Stimulated activated CD8-positive, alpha-beta memory T cell treated with anti-CD3 and anti-CD28 coated beads, Interleukin-7, amount 100 ng/mL, for 1 hour (primary cell): ENCODE measurements at places on chromosomes 3 and 15.
A peak's percentile ranks its signal among the peaks of the same experiment; 100 is the strongest.

DNA sequence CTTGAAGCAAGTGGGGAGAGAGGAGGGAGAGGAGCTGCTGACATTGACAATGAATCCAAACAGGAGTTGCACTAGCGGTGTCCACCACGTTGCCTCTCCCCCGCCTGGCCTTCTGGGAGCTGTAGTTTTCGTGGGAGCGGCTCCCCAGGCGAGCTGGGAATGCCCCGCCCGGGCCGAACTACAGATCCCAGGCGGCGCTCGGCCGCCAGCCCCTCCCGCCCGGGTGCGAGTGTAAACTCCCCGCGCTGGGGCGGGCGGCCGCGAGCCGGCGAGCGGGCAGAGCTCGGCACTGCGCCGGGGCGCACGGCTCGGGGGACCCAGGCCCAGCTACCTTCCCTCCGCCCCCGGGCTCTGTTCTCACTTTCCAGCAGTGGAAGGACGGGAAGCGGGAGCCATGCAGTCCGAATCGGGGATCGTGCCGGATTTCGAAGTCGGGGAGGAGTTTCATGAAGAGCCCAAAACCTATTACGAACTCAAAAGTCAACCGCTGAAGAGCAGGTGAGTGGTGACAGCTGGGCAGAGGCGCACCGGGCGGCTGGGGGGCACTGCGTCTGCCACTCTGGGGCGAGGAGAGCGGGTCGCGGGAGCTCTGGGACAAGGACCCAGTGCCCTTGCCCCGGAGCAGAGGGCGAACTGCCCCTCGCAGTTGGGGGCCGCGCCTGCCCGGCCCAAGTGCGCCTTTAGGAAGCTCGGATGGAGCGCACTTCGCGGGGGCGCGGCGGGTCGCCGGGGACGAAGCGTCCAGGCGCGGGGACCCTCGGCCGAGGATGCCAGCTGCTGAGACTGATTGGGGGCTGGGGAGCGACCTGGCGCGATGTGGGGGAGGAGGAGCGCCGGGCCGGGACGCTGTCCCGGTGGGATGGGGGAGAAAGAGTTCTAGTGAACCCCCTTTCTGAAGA lies at the start of gene MITF:
TSS of gene MITF (plus strand) at position 261 of the 899 bp plus-strand sequence. CDS start at position 395, 134 bp downstream.
- no peak for DNase-seq

DNA sequence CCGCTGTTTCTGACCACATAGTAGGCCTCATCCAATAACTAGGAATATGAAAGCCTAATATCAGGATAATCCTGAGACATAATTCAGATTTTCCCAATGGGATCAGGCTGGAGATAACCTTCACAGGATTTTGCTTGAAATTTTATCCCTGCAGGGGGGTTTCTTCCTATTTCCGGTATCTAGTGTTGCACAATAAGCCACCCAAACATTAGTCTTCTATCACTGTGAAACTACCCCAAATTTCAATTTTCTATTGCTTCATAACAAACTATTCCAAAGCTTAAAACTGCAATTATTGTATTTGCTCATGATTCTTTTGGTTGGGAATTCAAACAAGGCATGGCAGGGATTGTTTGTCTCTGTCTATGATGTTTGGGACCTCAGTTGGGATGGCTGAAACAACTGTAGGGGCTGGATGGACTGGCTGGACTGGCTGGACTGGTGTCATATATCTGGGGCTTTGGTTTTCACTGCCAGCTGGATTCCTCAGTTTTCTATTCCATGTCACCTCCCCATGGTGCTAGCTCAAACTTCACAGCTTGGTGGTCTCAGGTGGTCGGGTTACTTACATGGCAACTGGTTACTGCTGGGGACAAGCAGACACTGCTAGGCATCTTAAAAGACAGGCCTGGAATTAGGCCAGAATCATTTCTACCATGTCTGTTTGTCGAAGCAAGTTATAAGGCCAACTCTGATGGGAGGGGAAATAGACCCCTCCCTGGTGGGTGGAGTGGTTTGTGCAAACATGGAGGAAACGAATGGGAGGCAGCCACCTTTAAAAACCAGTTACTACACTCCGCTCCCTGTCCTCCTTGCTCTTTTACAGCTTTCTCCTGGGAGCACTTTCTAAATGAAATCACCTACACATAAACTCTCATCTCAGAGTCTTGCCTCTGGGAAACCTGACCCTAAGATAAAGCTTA lies 88.2 kb upstream of the STT3B start:
- no peak for DNase-seq

DNA sequence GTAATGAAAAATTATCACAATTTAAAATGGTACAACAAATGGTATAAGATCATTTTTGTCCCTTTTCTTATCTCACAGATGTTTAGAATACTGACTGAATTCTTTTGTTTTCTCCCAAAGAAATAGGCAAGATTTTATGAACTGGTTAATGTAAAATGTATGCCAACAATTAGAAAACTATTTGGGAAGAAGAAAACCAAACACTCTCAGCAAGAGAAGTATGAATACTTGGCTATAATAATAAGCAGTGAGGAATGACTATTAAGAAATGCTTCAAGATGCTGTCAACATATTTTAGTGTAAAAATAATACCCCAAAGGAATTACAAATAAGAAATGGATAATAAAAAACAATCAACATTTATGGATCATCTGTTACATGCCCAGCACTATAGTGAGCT lies 18.5 kb downstream of the SHQ1 start:
- DNase-seq = no peak

- no peak for DNase-seq
Measured at GRCh38 chr3:80157546-80157945, 389.7 kb upstream of the ROBO1 start.

DNA sequence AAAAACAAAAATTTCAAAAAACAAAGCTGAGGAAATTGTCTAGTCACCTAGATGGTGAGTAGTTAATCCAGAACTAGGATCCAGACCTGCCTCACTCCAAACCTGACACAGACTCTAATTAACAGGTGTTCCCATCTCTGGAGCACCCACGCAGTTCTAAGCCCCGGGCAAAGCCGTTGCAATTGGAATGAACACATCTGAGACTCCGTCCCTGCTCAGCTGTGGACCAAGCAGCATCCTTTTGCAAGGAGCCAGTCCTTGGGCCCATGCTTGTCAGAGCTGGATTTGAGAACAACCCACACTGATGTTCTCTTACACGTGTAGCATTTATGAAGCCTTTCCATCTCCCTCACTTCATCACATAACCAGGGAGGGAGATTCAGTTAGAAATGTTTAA lies 54.8 kb downstream of the LMCD1 start:
- no peak for DNase-seq

GRCh38 chr3:191889756-191890155 lies 428.8 kb downstream of the PYDC2 start:
- DNase-seq = no peak

- no peak for DNase-seq
Measured at GRCh38 chr15:81625896-81626295, 251.9 kb upstream of the TMC3 start.

GRCh38 chr3:129046732-129047552 lies 13.6 kb upstream of the GP9 start:
- no peak for DNase-seq

DNA sequence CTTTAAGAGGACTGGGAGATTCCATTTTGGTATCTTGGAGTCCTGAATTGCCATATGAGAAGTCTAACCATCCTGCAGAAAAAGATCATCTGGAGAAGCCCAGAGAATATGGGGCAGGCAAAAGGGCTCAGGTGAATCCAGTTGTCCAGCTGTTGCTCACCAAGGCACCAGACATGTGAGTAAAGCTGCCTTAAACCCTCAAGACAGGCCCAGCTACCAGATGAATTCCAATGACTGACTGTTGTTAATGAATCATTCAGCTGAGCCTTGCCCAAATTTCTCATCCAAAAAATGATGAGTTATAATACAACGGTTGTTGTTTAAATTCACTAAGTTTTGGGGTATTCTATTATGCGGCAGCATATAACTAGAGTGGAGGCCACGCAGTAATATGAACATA lies 22.0 kb upstream of the NANOGP8 start:
- no peak for DNase-seq

GRCh38 chr15:101136381-101137268 lies 115.2 kb downstream of the CHSY1 start:
- DNase-seq = no peak

DNA sequence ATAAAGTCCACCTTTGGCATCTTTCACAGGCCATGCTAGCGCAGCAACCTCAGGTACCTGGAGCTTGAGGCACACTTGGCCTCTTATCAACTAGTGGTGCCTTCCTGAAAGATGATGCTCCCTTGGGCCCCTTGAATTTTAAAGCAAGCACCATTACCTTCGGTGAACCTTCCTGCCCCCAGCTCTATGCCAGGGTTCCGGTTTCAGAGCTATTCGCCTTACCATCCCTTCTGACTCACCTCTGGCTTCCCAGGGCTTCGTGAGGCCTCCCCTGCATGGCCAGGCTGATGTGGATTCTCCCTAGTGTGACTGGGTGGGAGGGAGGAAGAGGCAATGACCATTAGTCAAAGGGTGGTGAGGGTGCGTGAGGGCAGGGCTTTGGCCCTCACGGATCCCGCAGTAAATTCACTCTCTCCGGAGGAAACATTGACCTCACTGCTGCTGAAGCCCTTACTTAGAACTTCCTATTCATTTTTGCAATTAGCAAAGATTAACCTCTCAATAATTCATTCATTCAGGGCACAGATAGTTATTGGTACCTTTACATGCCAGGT lies 16.3 kb downstream of the BHLHE40 start:
- no peak for DNase-seq

- no peak for DNase-seq
Measured at GRCh38 chr15:78222745-78223395, 11.5 kb downstream of the ACSBG1 start.

GRCh38 chr3:25424614-25425013 lies 3.4 kb upstream of the RARB start:
- no peak for DNase-seq

GRCh38 chr3:170816841-170817240 lies 53.2 kb downstream of the RPL22L1 start:
- no peak for DNase-seq

GRCh38 chr15:69673291-69673881 lies 220.8 kb downstream of the RPLP1 start:
- DNase-seq = no peak

DNA sequence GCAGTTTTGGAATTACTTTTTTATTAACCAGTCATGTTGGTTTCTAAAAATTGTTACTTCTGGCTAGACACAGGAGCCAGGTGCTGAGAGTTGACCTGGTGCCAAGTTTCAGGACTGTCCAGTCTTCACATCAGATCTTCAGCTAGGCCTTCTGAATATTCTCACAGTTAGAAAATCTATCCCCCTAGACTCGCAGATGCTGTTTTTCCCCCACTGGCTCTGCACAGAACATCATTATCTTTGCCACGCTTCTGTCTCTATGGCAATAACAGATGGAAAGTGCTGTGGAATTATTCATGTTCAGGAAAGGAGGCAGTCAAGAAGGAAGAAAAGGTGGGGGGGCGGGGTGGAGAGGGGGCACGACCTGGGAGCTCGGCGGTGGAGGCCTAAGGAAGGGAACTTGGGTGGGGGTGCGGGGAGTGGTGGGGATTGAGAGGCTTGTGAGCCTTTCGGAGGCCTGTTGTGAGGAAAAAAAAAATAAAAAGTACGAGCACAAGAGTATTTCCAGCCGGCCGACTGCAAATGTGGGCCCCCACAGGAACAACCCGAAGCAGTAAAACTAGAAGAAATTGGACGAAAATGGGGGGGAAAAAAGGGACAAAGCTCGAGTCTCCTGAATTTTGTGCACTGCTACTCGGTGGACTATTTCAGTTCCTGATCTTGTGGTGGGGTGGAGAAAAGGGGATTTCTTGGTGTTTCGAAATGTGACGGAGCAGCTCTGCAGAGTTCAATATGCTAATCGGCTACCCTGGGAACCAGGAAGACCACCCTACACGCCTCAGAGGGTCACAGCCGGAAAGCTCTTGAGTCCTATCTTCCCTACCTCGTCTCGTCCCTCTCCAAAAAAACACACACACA lies 1.5 kb upstream of the SKIL start:
- DNase-seq = no peak

- DNase-seq = no peak
Measured at GRCh38 chr3:14297305-14297704, 105.1 kb upstream of the SLC6A6 start.

GRCh38 chr3:58124387-58124786 lies 86.4 kb downstream of the DNASE1L3 start:
- no peak for DNase-seq

DNA sequence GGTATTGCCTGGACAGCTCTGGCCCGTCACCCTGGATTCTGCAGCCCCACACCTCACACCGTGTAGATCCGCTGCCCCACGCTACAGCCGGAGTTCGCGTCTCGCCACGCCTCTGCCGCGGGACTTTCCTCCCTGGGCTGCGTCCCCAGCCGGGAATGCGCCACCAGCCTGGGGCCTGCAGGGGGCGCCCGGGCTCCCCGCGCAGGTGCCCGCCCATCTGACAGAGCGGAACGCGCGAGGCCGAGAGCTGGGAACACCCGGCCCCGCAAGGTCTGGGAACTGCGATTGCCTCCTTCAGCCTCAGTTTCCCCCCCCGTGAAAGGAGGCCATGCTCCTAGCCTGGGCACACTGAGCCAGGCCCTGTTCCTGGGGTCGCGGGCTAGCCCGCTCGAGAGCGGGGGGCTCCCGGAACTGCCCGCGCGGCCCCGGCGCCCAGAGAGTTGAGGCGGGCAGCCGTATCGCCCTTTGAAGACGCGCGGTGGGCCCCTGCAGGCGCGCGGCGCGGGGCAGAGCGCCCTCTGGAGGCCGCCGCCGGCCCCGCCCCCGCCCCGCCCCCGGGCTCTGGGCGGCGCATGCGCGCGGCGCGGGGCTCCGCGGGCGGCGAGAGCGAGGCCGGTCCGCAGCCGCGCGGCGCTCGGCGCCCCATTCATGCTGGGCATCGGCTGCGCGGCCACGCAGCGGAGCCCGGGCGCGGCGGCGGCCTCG lies at the start of gene PLXNA1:
TSS of gene PLXNA1 (plus strand) at position 645 of the 705 bp plus-strand sequence. CDS start 5,479 bp downstream, outside the sequence.
- DNase-seq = peak; percentile 70

DNA sequence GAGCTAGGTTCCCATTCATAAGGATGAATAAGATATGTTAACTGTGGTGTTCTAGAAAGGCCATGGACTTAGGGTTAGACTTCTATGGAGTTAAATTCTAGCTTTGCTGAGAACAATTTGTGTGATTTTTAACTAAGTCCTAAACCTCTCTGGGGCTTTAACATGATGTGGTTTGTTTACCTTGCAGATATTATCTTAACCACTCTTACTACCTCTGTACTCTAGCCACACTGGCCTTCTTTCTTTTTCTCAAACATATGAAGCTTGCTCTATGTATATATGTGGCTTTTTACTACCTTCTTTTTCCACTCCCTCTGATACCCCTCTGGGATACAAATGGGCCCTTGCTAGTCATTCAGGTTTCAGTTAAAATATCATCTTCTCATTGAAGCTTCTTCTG lies 108.4 kb downstream of the ZNF609 start:
- DNase-seq = no peak
